ENCODE measurements at places on chromosomes 1 and 21.

DNA sequence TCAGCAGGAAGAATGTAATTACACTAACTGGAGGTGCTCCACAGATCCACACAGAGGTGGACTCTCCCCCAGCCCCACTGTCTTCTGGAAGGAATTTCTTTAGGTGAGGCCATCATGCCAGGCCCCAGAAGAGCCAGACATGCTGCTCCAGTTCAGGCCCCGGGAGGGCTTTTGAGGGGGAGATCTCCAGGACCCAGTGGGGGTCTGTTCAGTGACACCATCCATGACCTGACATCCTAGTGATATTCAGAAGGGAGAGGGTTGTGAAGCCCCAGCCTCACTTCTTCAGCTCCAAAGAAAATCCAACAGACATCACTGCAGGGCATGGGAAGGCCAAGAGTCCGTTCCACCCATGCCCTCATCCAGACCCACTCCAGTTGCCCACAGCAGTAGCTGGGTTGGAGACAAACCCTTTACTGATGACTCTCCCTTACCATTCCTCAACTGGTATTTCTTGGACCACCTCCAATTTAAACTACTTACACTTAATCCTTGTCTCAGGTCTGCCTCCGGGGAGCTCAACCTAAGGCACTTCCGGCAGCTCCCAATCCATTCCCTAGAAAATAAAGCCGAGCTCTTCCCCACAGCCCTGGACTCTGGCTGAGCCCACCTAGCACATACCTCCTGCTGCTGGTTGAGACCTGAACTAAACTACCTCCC lies 39.2 kb downstream of the CSMD2 start:
- DNase-seq, result no peak

GRCh38 chr21:31896019-31896418 lies 23.2 kb downstream of the HUNK start:
- no peak for DNase-seq

DNA sequence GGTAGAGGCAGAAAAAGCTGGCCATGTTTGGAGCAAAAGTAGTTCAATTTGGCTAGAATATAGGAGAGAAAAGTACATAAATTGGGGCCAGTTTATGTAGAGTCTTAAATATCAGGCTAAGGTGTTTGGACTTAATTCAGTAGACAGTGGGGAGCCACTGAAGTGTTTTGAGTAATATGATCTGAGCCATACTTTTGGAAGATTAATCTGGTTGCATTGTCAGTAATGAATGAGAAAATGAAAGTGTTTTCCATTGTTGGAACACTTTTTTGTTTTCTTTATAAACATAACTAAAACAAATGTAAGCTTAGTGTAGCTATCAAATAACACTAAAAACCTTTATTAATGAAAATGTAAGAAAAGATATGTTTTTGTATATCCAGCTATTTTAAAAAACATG lies 42.1 kb downstream of the POU2F1 start:
- DNase-seq, result no peak

DNA sequence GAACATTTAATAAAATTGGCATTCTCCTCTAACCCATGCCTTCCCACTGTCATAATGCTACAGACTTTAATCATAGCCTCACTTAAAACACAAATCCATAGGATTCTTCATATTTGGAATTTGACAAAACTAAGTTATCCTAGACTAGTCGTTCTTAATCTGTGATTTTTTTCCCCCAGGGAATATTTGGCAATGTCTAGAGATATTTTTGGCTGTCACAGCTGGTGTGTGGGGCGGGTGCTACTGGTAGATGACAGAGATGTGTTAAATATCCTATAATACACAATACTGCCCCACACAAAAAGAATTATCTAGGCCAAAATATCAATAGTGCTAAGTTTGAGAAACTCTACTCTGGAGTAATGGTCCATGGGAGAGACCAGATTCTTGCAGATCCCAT lies 95.8 kb upstream of the HMGB4 start:
- DNase-seq, result no peak

DNA sequence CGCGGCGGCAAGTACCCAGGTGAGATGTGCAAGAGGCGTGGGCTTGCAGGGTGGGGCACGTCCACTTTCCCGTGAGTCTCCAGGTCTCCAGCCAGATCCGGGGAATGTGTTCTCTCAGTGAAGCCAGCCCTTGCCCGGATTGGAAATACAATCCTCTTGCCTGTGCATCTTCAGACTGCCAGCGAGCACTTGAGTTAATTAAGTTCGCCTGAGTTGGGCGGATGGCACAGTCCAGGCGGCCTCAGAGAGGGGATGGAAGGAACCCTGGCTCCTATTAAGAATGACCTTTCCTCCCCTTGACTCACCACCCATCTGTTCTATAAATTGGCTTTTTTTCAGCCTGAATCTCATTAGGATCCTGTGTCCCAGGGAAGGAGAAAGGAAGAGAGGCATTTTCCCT lies 33.3 kb upstream of the CNTN2 start:
- DNase-seq, result no peak

DNA sequence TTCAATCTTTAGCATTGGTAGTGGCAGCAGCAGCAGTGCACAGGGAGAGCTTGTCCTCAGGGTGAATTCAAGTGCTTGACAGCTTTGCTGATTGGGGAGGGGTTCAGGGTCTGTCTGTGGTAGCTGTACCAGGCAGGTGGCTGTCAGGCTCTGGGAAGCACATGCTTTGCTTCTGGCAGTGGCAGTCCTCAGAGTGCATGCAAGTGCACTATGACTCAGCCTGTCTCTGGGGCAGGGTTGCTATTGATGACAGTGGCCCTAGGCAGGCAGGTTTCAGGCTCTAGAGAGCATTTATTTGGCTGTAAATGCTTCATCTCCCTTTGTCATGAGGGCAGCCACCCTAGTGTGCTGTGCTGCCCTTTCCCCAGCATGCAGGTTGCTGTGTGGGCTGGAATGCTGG lies 251.9 kb upstream of the LRRC7 start:
- DNase-seq, result no peak

Measured in vagina (tissue), 2 donors.